ENCODE measurements at places on chromosomes 7 and 10. TPM values are rescaled to one million over a fixed set of nuclear protein-coding genes. Genes with fewer than 3 reads are reported as not detected.

DNA sequence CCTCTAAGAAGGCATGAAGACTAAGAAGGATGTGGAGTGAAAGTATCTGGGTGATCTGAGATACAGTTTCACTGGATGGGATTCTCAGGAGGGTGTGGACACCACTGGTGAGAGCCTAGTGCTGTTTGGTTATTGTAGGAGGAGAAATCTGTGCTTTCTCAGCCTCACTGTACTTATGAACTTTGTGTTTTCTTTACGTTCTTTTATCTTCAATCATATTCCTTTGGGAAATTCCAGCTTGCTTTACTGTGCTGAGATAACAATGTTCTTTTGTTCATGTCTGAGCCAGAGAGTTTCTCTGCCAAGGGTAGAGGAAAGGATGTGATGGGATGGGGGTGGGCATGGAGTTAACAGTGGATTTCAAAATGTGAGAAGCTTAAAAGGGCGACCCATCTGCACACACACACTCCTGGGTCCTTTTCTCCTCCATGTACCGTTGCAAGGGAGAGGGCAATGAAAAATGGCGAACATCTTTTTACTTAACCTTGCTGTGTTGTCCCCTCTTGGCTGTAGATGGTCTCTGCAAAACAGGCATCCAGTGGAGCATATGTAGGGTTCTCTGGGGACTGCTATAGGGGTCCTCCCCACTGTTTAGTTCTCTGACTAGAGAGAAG is 25.0 kb upstream of the TAX1BP1 start:
- DNase-seq, result no peak

GRCh38 chr10:123787566-123787965 is 104.0 kb downstream of the CPXM2 start:
- no peak for DNase-seq

NRP1 gene
- total RNA-seq, result 37.0 TPM

DNA sequence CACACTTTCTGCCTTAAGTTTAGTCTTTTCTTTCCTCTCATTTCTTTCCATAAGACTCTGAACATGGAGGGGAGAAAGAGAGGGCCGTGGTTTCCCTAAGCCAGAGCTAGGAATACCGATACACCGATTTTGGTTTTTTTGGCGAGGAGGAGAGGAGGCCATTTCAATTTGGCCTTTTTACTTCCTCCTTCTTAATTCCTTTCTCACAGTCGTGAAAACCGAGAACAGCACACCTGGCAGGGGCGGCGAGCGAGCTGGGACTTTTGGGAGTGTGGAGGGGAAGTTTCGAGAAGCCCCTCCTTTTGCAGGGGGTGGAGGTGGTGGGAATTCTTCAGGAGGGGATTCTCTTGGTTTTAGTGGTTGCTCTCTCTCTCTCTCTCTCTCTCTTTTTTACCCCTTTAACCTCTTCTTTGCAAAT is 6.2 kb downstream of the GATA3 start:
- DNase-seq, result no peak

GRCh38 chr7:100211342-100211780 is 8.4 kb upstream of the PVRIG start:
- DNase-seq, result no peak

DNA sequence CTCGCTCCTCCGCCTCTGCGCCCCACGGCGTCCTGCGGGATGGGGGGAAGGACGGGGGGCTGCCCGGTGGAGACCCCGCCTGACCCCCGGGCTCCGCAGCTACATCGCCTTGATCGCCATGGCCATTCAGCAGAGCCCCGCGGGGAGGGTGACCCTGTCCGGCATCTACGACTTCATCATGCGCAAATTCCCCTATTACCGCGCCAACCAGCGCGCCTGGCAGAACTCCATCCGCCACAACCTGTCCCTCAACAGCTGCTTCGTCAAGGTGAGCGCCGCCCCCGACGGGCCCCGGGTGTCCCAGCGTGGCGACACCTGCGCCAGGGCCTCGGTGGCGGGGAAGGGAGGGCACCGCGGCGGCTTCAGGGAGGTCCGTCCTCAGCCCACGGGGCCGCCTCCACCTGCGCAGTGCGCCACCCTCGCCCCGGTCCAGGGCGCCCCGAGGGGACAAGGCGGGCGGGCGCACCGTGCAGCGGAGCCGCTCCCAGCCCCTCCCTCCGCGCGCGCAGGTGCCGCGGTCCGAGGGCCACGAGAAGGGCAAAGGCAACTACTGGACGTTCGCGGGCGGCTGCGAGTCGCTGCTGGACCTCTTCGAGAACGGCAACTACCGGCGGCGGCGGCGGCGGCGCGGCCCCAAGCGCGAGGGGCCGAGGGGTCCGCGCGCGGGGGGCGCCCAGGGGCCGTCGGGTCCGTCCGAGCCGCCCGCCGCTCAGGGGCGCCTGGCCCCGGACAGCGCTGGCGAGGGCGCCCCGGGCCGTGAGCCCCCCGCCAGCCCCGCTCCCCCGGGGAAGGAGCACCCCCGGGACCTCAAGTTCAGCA is 793 bp downstream of the FOXL3 start:
- DNase-seq, result no peak

GNAT3 gene
- total RNA-seq, result not detected

Data from progenitor cell of endocrine pancreas (in vitro differentiated cells).